ENCODE measurements at places on chromosomes 4 and X.

DNA sequence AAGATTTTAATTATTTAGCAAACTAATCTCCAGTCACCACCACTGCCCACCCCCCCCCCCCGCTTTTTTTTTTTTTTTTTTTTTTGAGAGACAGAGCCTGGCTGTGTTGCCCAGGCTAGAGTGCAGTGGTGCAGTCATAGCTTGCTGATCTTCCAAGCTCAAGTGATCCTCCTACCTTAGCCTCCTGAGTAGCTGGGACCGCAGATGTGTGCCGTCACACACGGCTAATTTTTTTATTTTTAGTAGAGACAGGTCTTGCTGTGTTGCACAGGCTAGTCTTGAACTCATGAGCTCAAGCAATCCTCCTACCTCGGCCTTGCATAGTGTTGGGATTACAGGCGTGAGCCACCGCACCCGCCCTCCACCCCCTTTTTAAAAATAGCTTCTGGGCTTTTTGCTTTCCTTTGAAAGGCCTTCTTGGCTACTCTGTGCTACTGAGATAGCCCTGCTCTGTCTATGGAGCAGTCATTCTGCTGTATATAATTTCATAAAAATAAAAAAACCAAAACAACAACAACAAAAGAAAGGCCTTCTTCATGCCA is 18.7 kb downstream of the TXLNG start:
- no peak for DNase-seq

DNA sequence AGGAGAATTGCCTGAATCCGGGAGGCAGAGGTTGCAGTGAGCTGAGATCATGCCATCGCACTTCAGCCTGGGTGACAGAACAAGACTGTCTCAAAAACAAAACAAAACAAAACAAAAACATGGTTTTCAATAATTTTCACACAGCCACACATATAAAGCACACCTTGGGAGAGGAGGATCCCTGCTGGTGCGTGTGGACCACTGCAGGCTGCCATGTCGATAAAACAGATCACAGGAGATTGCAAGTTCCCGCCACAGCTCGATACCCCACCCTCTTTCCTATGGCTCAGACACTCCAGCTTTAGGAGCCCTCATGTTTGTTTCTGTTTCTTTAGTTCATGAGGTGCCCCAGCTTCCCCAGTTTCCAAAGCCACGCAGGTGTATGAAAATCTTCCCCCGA is 31.3 kb upstream of the CLDN24 start:
- no peak for DNase-seq

DNA sequence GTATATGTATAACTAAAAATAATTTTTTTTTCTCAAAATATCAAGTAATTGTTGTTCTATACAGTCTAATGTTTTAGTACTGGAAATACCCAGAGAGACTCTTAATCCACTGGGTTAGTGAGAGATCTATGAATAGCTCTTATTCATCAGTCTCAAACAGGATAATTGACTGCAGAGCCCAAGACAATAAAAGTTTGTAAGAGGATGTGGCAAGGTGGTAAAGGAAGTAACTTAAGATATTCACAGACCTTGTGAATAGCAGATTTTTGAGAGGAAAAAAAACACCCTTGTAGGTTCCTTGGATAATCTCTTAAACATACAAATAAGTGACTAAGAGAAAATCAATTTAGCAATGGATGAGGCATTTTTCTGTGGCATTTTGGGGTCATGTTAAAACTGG is 210.9 kb upstream of the FAM241A start:
- DNase-seq: no peak

- no peak for DNase-seq
Observed at GRCh38 chr4:18463987-18464559, 442.5 kb upstream of the LCORL start.

DNA sequence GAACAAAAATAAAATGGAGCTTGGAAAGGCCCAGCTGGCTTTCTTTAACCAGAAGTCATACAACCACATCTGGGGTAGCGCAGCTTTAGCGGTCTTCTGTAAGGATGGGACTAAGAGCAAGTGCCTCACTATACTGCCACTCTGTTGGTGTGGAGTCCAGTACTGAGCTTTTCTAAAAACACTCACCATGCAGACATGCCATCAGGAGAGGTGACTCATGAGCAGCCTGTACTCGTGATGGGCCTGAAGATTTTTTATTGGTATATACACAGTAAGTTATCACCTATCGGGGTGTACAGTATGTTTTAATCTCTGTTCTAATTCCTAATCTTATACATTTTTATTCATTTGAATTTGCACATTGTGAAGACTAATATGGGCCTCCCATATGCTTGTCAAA is 9.6 kb downstream of the PPP3CA start:
- no peak for DNase-seq
